ENCODE measurements at places on chromosomes 12 and 14.

DNA sequence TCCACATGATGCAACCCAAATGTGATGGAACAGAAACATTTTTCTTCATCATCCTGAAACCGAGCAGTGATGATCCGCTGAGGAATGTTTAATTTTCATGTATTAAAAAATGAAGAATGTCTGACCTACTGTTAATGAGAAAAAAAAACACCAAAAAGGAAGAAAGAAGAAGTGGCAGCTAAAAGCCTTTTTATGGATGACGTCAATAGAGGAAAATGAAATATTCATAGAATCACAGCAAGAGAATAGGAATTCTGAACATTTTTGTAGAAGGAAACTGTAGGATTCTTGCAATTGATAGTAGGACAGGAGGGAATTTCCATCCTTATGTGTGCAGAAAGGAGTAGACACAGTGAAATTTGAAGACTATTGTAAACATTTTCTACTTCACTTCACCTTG is 112.9 kb downstream of the PRKCH start:
- DNase-seq = no peak

DNA sequence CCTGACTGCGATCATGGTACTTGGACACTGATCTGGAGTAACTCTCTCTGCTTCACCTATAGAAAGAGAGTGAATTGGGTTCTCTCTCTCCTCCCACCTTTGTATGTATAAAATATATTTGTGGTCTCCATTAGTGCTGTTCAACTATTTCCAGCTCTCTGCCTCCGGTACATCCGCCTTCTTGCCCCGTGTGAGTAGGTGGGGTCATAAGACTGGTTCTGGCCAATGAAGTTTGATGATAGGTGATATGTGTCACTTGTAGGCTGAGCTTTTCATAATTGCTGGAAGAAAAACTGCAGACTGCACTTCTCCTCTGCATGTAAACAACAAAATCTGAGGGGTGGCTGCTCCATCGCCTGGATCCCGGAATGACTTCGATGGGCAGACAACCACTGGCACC is 210.4 kb downstream of the EXOC5 start:
- DNase-seq = no peak

DNA sequence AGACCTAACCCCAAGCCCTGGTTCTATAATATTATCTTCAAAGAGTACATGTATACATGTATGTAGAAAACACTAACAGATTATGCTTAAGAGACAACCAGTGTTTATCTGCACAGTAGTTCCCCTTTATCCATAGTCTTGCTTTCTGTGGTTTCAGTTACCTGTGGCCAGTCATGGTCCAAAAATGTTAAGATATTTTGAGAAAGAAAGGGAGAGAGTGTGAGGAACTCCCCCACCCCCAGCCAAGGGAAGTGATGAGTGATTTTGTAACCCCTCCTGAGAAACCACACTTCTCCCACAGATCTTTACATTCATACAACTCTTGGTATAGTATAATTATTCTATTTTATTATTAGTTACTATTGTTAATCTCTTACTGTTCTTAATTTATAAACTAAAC is 77.3 kb upstream of the CNTN1 start:
- no peak for DNase-seq

DNA sequence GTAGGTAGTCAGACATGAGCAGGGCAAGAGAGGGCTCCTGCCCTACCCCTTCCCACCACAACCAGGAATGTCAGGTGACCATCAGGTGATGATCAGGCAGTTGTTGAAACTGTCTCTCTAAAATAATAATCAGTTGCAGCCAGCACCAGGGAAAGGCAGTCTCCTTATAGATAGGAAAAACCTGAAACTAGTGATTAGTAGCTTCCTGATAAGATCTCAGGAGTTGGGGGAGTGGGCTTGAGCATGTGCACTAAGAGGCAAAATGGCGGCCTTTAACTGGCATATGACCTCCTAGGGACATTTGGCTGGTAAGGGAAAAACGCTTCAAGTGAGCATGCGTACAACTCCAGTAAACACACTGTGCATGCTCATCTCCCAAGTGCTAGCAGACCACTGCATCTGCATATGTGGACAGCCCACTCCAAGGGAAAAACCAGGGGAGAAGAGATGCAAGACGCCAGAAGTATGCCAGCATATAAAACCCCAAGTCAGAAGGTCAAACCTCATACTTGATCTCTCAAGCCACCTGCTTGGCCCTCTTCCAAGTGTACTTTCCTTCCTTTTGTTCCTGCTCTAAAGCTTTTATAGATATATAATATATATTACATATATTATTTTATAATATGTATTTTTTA is 37.1 kb downstream of the TGFB3 start:
- no peak for DNase-seq

DNA sequence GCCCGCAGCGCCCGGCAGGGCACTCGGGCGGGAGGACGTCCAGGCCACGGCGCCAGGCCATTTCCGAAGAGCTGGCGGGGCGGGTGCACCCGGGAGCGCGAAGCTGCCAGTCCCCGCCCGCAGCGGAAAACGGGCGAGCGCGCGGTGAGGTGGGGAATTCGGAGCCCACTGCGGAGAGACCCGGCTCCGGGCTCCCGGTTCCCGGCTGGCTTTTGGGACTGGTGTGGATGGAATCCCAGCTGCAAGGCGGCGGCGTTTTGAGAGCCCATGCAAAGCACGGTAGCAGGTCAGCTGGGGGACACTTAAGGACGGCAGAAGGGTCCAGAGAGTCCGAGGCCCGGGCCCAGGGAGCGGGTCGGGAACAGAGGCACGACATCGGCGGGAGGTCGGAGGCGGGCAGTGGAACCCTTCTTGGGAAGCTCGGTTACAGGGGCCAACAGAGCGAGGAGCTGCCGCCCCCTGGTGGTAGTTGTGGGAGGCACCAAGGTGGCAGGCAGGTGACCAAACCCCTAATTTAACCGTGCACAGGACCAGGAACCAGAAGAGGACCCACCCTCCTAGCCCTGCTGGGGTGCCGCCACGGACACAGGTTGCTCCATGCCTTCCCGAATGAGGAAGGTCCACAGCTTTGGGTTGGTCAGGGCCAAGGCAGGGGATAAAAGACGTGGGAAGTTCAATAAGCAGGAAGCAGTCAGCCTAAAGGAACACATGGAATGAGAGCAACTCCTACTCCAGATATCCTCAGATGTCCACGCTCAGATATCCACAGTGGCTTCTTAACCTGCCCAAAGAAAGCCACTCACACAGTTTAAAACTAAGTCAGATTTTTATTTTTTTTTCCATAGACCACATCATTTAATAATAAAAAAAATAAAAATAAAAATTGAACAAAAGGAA is 685 bp upstream of the CDH24 start:
- DNase-seq = peak; percentile 83

GRCh38 chr12:1605129-1606020 is 11.0 kb upstream of the FBXL14 start:
- peak; percentile 32 for DNase-seq

DNA sequence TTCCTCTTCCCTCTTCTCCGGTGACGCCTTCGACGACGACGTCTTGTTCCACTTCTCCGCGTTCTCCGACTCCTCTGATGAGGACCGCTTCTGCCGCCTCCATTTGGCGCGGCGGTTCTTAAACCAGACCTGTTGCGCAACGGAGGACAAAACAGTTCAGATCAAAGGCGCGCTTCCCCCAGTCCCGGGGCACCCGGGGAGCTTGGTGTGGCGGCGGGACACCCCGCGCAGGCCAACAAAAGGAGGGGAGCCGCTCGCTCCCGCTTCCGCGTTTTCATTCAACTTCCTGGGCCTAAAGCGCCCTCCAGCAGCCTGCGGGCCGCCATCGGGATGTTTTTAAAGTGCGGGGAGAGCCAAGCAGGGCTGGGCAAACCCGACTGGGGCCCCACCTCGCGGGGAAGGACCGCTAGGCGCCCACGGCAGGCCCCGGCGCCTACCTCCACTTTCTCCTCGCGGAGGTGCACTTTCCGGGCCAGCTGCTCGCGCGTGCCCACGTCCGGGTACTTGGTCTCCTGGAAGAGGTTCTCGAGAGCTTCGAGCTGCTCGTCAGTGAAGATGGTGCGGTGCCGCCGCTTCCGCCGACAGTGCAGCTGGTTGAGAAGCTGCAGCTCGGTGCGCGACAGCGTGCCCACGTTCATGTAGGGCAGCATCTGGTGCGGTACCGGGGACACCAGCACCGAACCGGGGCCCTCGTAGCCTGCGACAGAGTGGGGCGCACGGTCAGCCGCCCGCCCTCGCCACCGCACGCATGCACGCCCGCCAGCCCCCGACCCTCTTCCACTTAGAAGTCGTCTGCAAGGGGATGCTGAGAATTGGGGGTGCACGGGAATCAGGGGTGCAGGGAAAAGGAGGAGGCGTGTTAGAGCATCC is 1.2 kb downstream of the GSC start:
- peak; percentile 39 for DNase-seq

DNA sequence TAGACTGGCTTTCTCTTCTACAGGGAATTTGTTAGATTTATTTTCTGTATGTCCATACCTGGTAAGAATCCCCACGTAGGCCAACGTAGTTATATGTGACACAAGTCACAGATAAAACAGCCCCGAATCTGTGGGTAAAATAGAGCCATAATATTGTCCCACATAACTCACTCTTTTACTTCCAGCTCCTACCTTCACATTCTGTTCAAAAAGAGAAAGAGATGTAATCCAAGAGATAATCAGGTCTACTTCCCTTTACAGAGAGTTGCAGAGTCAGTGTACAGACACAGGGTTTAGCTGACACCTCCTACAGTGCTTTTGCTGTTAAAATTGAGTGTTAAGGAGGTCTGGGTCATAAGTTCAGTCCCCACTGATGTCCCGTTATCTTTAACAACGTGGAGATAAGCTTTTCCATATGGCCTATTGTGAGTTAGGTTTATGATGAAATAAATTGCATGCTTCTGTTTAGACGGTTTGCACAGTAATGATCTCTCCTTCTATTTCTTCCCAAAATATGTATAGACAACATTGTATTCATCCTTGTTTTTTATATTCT is 446.5 kb downstream of the ADAMTS20 start:
- DNase-seq = no peak
